K562 (cell line): ENCODE measurements at places on chromosomes 16 and 17. TPM values are rescaled to one million over a fixed set of nuclear protein-coding genes. Genes with fewer than 3 reads are reported as not detected.

Gene ADGRG3
- total RNA-seq, result 0.09 and 0.16 TPM in 2 replicates

Gene WNT3
- total RNA-seq, result 2.7 and 3.5 TPM in 2 replicates

Gene CCL5
- total RNA-seq, result 0.56 and 0.58 TPM in 2 replicates

Gene OR3A3
- total RNA-seq, result not detected in 2 replicates

Gene PSME3
- total RNA-seq, result 228 and 239 TPM in 2 replicates
